GM12892 (cell line): ENCODE measurements at places on chromosomes 7 and 10.

DNA sequence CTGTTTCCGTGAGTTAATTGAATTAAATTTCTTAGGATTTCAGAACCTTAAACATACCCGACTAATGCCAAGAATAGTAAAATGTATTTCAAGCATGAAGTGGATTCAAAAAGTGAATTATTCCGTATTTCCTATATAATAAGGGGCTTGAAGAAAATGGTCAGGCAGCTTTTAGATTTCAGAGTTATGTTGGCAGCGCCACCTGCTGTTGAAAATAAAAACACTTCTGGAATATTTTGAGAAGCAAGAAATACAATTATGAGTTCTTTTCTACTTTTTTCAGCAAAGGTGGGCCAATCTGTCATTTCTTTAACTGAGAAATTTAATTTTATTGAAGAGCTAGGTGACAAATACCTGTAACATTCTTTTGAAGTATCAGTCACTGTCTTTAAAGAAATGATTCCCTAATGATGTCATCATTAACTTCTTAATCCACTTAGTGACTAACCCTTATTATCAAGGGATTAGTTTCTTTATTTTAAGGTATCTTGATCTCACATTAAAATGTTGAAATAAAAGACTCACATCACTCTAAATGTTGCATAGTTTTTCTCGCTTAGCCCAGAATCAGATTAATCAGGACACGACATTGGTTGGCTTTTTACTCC, 36.6 kb upstream of the AGR3 start:
- DNase-seq: no peak

GRCh38 chr10:112911206-112911605, 38.8 kb upstream of the TCF7L2 start:
- DNase-seq: no peak

- no peak for DNase-seq
These were observed 747 bp upstream of the NEURL1 start for GRCh38 chr10:103492655-103493261.

DNA sequence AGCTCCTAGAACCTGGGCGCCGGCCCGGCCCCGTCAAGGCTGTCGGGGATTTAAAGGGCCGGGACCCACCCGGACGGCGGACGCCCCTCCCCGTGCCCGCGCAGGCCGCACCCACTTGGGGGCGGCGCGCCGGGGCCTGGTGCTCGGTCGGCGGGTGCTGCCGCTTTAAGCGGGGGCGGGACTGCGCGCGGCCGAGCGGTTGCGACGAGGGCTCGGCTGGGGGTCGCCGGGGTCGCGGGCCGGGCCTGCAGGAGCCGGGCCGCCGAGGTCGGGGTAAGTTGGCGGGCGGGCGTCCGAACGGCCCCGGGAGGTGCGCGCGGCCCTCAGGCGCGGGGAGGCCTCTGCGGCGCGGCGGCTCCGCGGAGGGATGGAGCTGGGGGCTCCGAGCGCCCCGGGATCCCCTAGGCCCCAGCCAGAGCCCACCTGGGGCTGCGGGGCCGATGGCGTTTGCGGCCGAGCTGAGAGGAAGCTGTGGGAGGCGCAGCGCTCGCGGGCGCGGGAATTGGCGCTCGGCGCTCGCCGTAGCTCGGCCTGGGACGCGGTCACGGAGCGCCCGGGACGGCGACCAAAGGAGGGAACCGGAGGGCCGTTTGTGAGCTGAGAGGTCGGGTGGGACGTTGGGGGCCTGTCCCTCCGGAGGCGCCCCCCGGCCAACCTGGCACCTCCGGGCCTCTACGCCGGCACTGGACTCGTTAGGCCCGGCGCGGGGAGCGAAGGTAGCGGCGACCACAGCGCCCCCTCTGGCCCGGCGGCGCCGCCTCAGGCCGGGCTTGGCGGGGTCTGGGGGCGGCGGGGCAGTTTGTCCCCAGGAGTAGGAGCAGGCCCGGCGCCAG, at the start of gene TRRAP:
Gene TRRAP (plus strand): TSS at position 168 of the 833 bp plus-strand sequence. CDS start 2,619 bp downstream, outside the sequence.
- DNase-seq: peak; percentile 76

- DNase-seq: peak; percentile 16
These were observed 115.9 kb upstream of the ADAM12 start for GRCh38 chr10:126504063-126504760.

GRCh38 chr7:102170393-102170970, 116.2 kb upstream of the SH2B2 start:
- DNase-seq: no peak

- no peak for DNase-seq
These were observed 1395.0 kb downstream of the GATA3 start for GRCh38 chr10:9449530-9449929.

DNA sequence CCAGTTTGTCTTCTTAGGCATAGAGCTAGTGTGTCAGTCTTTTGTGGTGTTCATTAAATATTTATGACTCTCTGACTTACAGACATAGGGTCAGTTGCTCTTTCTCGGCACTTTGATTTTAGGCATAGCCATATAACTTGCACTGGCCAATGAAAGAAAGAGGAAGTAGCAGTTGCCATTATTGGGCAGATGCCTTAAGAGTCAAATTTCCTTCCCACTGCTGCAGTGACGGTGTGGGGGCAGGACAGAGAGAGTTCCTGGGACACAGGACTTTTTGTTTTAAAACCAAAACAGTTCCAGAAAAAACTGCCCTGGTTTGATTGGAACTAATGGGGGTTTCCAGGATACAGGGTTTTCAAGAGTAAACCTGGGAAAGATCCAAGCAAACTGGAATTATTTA, 60.2 kb upstream of the PHF14 start:
- DNase-seq: no peak

- no peak for DNase-seq
These were observed 45.0 kb upstream of the DPYSL4 start for GRCh38 chr10:132141526-132142395.

- DNase-seq: no peak
These were observed 46.2 kb upstream of the PDCD4 start for GRCh38 chr10:110825508-110825907.

- no peak for DNase-seq
These were observed 12.7 kb downstream of the STRA8 start for GRCh38 chr7:135246191-135246825.

- no peak for DNase-seq
These were observed 49.9 kb downstream of the ARMC3 start for GRCh38 chr10:22977751-22978150.

- no peak for DNase-seq
These were observed 22.6 kb upstream of the AKR1C3 start for GRCh38 chr10:5071411-5072198.

DNA sequence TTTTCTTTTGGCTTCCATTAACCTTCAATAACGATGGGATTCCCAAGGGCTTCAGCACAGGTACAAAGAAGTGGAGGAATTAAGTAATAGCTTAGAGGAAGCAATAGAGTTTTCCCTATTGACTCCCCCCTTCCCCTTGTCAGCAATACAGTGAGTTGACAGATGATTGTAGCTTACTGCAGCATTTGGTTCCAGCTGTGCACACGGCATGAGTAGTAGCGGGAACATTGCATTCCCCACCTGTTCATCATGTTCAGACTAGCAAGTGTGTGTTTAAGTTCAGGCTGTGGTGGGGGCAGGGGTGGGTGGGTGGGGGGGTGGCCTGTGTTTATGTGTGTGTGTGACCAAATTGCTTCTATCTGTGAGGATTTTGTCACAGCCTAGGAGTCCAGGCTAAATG, 4.6 kb upstream of the ADRA2A start:
- no peak for DNase-seq

- no peak for DNase-seq
These were observed 211.0 kb upstream of the KLF14 start for GRCh38 chr7:130944997-130945396.

DNA sequence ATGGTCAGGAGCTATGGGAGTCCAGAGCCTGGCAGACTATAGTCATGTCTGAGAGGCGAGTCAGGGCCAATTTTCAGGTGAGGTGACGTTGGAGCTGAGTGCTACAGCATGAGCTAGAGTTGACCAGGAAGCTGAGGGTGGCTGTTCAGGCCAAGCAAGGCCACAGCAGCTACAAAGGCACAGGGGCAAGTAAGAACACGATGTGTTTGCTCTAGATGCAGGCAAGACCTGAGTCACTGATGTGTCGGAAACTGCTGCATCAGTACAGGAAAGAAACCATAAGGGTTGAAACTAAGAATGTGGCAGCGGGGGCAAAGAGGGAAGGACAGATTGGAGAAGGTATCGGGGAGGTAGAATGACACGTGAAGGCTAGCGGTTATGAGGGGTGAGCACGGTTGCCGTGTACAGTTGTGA, 11.8 kb upstream of the RRP12 start:
- no peak for DNase-seq

DNA sequence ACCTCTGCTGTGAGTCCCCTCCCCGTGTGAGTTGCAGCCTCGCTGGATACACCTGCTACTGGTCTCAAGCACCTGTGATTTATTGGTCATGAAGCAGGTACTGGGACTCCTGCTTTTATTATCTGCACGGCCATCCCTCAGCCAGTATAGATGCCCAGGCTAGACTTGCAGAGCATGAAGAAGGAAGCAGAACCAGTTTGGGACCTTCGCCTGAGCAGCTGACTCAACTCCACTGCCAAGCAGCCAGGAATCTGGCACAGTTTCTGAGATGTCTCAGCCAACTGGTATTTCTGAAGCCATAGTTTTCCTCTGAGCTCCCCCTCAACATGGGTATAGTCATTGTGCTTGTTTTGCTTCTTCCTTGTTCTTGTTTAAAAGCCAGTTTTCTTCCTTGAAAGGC, 28.0 kb upstream of the SLC39A12 start:
- no peak for DNase-seq

GRCh38 chr10:62082271-62082656, 180.8 kb downstream of the ARID5B start:
- no peak for DNase-seq

- DNase-seq: peak; percentile 71
These were observed at the start of gene PRKAR1B for GRCh38 chr7:727104-727805. Gene PRKAR1B, minus strand, starts transcription at chr7:727281. Its CDS starts 15,776 bp downstream, at chr7:711505.

DNA sequence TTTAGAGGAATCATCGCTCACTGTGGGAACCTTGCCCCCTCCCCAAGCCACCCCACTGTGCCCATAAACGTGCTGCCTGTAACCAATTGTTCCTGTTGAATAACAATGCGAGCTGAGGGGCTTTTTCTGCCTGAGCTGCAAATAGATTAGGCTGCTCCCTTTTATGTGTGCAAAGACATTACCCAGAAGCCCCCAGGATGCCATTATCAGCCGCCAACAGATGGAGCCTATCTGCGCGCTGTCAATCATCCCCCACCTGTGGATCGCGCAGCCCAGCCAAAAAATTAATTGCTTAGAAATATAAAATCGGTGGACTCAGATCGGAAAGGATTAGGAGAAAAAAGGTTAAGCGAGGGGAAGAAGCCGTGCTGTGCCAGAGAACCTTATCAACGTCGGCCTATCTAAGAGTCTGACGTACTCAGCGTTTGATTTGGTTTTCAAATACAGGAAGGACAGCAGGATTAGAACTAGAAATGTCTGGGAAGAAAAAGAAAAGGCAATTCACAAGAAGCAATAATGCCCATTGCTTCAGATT, 167.3 kb upstream of the MYO3A start:
- DNase-seq: no peak

DNA sequence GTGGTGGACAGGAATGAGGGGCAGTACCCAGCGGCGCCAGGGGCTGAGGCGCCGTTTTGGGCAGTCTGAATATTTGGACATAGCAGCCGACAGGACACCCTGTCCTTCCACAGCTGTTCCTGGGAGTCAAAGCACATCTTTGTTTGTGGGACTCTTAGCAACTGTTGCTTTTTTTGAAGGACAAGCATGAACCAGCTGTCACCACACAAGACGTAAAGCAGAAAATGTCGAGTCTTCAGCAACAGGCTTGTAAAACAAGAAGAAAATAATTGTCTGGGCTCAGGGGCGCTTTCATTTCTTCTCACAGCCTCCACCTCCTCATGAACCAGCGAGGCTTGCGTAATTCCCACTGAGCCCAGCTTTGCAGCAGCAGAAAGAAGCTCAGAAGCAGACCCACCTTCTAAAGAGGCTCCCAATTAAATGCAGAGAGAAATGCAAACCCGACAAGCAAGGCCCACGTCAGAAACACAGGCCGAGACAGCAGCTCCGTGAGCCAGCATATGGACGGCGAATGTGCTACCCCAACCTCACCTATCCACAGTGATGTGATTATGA, 68.9 kb upstream of the DNAAF5 start:
- no peak for DNase-seq

- DNase-seq: no peak
These were observed 17.0 kb downstream of the CACUL1 start for GRCh38 chr10:118737603-118738302.

DNA sequence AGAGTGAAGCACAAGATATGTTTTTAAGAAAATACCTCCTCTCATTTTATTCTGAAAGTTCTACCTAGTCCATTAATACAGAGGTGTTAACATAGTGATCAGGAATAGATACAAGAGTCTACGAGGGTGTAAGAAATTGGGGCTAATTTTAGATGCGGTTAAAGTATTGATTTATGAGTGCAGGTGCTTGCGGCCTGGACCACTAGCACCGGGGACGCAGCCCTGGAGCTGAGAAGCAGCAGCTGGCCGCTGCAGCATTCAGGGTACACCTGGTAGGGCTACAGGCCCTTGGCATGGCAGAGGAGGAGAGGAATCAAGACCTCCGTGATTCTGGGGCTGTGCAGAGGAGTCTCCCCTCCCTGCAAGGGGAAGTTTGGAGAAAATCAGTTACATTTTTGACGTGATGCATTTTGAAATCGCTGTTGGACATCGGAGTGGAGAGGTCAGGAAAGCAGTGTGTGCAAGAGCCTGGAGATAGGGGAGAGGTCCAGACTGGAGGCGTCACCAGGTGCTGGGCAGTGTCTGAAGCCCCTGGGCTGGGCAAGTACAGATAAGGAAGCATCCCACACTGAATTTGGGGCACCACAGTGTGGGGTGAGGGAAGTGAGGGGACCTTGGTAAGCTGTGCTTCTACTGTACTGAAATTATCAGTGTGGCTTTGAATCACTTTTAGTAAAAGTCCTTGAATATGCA, 112.3 kb downstream of the VWC2 start:
- no peak for DNase-seq

DNA sequence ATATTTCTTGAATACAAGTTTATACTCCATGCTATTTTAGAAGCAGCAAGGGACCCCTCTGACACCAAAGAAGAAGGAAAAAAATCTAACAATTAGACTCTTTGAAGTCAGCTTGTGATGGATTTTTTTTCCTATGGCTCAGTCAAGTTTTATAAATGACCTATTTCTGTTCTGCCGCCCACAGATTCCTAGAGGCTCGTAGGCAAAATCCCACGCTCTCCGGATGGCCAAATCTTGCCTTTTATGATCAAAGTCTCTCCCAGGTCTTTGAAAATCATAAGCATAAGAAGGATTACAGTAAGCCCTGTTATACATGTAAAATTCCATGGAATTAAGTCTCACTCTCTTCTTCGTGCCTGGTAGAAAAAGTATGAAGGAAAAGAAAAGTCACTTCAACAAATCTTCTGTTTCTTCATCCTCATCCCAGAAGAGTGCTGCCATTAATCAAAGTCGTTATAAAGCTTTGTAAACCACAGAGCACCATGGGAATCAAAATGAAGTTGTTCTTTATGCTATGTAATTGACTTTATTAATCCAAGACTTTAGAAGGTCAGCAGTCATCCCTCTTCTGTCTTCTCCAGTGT, 33.1 kb downstream of the ASB13 start:
- no peak for DNase-seq
